ENCODE measurements at places on chromosomes 11 and 22.

DNA sequence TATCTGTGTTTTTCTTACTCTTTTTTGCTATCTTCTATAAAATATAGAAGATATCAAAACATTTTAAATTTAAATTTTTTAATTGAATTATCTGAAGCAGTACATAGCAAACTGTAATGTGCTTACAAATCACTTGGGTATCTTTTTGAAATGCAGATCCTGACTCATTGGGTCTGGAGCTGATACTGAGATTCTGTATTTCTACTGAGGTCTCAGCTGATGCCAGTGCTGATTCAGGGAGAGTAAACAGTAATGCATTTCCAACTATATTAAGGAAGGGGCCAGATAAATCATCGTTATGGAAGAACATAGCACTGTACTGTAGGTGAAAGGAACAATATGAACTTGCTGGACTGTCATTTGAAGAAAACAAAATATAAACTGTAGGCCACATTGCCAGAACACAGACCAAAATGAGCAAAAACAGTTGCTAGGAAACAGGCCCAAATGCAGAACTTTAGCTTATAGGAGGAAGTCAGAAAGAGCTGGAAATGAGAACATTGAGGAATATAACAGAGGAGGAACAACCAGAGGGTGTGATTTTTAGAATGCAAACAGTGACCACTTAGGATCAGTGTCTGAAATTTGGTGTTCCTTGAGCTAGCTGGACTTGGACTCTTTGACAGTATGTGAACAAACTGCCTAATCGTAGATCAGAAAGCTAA is 3.3 kb downstream of the ARL14EP start:
- DNase-seq, result no peak

GRCh38 chr22:38953577-38954413 is 3.6 kb upstream of the APOBEC3A start:
- no peak for DNase-seq

GRCh38 chr22:27507111-27507611 is 294.4 kb downstream of the MN1 start:
- peak; percentile 65 for DNase-seq

GRCh38 chr22:37088750-37089408 is 20.6 kb downstream of the TMPRSS6 start:
- DNase-seq, result no peak

DNA sequence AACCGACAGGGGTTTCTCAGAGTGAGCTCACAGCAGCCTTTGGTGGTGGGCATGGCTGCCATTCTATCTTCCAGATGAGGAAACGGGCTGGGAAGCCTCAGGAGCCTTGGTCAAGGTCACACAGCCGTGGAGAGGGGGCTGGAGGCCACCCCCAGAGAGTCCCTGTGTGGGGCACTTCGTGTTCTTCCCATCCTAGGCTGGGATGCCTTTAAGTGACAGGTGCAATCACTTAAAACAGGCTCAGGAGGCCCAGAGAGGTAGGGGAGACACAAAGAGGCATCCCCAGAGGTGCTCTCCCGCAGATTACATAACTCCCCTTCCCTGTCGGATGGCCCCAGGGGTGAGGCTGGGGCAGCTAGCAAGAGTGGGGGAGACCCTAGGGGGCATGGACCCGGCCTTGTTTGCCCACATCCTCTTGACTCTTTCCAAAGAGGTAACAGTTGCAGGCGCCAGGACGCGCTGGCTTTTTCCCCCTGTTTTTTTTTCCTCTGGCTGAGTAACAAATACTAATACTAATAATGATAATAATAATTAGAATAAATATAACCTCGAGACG is 17.5 kb upstream of the SHISAL1 start:
- DNase-seq, result no peak

- DNase-seq, result peak; percentile 30
Measured at GRCh38 chr11:111069066-111069465, 176.5 kb upstream of the POU2AF2 start.

DNA sequence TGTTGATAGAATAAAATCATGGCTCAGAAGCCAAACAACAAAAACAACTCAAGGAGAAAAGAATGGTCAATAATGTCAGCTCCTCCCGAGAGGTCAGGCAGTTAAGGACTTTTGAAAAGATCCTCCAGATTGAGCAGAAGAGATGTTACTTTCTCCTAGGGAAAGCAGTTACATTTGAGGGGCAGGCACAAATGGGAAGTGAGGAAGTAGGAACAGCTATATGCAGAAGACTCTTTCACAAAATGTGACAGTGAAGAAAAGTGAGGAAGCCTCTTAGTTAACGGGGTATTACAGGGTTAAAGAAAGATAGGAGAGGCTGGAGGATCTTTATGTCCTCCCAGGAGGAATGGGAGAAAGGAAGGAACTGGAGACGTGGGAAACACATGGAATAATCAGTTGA is 3.4 kb downstream of the DCHS1 start:
- no peak for DNase-seq

DNA sequence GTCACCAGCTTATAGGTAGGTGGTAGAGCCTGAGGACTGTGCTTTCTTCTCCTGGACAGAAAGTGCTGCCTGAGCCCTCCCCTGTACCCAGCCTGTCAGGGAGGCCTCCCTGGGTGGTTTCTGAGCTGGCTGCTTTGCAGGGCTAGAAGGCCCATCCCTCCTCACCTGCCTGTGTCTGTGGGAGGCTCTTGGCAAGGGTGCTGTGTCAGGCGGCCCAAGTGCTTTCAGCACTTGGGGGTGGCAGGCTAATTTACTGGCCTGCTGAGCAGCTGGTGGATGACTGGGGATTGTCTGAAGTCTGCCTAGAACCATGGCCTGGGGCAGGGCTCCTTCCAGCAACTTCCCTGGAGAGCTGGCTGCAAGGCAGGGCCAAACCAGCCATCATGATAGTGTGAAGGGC is 139.0 kb upstream of the NAV2 start:
- no peak for DNase-seq

DNA sequence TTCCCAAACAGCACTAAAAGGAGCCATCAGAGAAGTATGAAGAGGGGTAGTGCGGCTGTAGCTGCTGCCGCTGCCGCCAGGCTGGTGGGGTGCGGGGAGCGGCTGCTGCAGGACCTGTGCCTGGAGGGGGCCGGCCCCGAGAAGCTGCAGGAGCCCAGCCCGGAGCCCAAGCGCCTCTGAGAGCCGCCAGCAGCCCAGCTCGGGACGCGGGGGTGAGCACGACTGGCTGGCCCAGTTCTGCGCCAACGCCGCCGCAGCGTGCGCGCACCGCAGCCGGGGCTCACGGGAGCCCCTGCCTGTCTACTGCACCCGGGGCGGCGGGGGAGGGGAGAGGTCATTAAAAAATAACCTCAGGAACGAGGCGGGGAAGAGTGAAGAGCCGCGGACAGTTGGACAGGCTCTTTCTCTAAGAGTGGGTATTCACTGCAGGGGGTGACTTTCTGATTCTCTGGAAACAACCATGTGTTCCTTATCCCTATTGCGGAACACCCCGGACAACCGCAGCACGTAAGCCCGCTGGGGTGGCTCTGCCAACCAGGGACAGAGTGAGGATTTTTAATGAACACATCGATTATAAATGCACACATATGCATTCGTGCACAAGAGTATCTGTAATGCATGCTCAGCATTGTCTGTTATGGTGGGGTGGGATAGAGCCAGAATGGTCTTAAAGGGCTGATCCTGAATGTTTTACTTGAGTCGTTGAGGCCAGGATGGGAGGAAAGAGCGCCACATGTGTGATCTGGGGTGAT is 453 bp downstream of the GAS2 start:
- DNase-seq, result peak; percentile 31

- peak; percentile 84 for DNase-seq
Measured at GRCh38 chr22:42697542-42698013, 23.1 kb downstream of the A4GALT start.

- no peak for DNase-seq
Measured at GRCh38 chr11:88295028-88295427, 42.5 kb downstream of the CTSC start.

- no peak for DNase-seq
Measured at GRCh38 chr11:60371854-60372253, 6.5 kb upstream of the MS4A7 start.

DNA sequence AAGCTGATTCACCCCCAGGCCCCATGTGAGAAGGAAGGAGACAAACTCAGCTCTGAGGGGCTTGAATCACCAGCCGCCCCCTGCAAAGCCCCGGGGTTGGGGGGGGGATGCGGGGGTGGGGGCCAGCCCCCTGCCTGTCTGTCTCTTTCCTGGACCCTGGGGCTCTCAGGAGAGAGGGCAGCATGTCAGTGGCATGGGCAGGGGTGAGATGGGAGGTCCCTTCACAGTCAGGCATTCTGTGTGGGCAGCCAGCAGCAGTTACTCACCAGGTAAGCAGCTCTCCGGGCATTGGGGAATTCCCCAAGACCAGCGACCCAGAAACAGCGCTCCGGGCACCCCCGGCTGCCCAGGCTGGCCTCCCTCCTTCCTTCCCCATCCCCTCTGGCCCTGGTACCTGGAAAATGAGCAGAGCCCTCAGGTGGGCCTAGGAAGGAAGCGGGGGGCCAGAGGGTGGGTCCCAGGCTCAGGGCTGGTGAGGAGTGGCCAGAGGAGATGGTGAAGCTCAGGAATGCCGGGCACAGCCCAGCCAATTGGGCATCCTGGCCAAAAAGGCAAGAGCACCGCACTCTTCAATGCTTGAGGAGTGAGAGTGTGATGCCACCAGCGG is 4.2 kb upstream of the LIF start:
- DNase-seq, result peak; percentile 76

- no peak for DNase-seq
Measured at GRCh38 chr11:83119216-83119615, 37.7 kb upstream of the PCF11 start.

DNA sequence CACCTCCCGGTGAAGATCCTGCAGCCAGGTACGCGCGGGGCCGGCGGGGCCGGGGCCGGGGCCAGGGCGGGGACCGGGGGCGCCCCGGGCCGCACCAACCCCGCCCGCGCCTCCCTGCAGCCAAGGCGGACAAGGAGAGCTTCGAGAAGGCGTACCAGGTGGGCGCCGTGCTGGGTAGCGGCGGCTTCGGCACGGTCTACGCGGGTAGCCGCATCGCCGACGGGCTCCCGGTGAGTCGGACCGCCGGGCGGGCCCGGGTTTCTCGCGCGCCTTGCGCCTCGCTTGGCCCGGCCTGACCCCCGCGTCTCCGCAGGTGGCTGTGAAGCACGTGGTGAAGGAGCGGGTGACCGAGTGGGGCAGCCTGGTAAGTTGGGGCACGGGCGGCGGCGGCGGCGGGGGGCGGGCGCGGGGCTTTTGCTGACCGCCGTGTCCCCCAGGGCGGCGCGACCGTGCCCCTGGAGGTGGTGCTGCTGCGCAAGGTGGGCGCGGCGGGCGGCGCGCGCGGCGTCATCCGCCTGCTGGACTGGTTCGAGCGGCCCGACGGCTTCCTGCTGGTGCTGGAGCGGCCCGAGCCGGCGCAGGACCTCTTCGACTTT is 531 bp downstream of the PIM3 start:
- peak; percentile 14 for DNase-seq

GRCh38 chr22:49621601-49622210 is 206.0 kb downstream of the BRD1 start:
- DNase-seq, result no peak

DNA sequence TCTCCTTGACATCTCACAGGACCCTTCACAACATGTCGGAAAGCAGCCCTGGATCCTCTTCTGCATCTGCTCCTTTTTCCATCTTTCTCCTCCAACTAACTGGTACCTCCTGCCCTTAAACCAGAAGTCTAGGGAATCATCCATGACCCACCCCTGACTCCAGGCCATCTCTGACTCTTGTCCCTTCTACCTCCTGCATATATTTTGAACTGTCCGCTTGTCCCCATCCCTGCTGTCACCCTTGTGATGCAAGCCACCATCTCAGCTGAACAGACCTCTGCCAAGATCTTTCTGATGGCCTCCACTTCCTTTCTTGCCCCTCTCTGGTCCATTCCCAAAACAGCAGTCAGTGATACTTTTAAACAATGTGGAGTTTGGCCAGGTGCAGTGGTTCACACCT is 7.0 kb downstream of the RIBC2 start:
- DNase-seq, result no peak

- peak; percentile 17 for DNase-seq
Measured at GRCh38 chr11:84117394-84117793, 831.2 kb upstream of the CCDC90B start.

DNA sequence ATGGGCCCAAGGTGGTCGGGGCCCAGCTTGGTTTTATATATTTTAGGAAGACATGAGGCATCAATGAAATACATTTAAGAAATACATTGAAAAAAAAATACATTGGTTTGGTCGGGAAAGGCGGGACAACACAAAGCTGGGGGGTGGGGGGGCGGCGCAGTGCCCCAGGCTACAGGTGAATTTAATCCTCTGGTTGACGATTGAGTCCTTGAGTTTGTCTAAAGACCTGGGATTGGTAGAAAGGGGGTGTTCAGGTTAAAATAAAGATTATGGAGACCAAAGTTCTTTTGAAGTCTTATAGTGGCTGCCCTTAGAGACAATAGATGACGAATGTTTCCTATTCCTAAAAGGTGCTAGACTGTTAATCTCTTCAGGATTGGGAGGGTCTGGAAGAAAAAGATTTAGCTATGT is 3.1 kb downstream of the IFITM1 start:
- no peak for DNase-seq

DNA sequence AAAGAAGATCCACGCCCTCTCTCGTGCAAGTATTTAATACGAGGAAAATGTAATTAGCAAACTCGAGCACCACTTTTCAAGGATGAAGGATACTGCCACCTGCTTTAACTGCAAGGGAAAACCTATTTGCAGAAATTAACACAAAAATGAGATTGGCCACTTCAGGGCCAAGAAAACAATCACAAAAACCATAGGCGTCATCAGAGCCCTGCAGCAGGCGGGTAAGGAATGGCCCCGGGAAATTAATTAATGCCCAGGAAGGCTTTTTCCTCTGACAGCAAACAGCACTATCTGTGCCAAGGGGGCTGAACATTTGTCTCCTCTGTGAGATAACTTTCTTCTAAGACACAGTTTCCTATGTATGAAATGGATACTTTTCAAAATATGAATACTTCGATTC is 255.7 kb downstream of the CTTN start:
- no peak for DNase-seq

- DNase-seq, result peak; percentile 43
Measured at GRCh38 chr22:44210722-44211121, 30.0 kb downstream of the PARVG start.

- DNase-seq, result no peak
Measured at GRCh38 chr11:8292351-8292750, 28.7 kb upstream of the LMO1 start.

DNA sequence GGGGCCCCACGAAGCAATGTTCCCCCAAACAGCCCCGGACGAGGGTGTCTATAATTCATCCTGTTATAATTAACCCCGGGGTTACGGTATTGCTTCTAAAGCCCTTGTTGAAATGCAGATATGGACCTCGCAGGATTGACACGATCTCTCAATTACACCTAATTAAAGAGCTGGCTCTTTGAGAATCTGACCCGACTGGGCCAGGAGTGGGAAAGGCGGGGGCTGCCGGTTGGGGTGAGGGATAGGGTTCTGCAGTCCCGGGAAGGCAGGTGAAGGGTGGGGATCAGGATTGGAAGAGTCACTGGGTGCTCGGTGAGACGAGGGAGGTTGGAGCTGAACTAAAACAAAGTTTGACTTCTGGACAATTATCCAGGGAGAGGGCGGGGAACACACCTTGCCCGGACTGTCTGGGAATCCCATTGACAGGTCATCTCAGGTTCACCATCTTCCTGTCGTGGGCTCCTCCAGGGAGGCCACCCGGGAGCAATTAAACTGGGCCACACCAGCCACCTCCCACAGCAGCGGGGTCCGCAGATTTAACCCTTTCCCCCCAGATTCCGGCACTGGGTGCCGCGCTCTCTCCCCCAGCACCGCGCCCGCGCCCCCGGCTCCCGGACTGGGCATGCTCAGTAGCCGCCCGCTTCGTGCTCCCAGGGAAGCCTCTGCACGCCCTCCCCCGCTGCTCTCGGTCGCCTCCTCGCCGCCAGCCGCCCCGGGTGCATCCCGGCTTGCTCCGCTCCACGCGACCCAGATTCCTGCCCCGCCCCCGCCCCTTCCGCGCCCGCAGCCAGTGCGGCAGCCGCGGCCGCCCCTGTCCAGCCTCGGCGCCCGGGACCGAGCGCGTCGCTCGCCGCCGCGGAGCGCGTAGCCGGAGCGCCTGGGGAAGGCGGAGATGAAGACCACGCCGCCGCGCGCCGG is at the start of gene ELMOD1:
ELMOD1 (plus strand) TSS at position 688 of the 918 bp plus-strand sequence. CDS start 27,043 bp downstream, outside the sequence.
- DNase-seq, result peak; percentile 54

Data from fibroblast of skin of back (primary cell).